ENCODE measurements at places on chromosomes 2 and 18. TPM values are rescaled to one million over a fixed set of nuclear protein-coding genes. Genes with fewer than 3 reads are reported as not detected.

Gene EVX2
- not detected for total RNA-seq

GRCh38 chr18:68178921-68179320, 536.0 kb downstream of the TMX3 start:
- H3K27me3 ChIP-seq = no peaks in the 10 kb centered on the region
- H3K4me1 ChIP-seq = no peaks in the 10 kb centered on the region
- DNase-seq = no peak
- H3K36me3 ChIP-seq = no peaks in the 10 kb centered on the region
- H3K27ac ChIP-seq = no peak overlapping the region

DNA sequence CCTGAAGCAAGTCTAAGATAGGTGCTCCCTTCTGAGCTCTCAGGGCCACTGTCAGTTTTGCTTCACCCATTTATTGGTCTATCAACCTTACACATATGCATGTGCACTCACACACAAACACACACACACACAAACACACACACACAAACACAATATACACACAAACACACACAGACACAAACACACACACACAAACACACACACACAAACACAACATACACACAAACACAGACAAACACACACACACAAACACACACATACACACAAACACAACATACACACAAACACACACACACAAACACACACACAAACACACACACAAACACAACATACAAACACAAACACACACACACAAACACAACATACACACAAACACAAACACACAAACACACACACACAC, 181.6 kb upstream of the KLHL29 start:
- no peak for DNase-seq
- no peak overlapping the region for H3K27ac ChIP-seq
- H3K36me3 ChIP-seq = no peaks in the 10 kb centered on the region
- H3K27me3 ChIP-seq = no peaks in the 10 kb centered on the region

DNA sequence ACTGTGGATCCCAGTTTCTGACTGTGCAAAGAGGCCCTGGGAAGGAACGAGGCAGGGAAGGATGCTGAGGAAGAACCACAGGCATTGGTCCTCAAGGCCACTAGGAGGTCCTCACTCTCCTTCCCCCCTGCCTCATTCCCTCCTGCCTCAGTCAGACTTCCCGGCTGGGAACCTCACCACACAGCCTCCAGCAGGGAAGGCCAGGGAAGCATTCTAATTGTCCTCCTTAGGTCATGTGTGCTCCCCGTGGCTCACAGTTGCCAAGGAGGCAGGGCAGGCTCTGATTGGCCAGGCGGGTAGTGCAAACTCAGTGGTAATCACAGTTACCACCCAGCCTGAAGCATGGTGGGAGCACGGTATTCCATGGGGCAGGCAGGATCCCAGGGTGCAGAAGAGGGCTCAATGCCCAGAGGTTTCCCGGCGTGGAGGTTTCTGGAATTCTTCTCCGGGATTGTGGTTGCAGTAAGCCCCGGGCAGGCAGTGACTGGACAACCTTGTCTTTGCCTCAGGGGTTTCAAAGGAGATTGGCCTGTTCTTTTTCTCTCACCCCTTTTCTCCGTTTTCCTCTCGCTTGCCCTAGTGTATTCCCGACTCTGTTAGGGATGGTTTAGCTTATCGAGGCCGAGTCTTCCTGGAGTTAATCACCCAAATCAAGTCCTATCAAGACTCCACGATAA, 27.1 kb downstream of the FER1L5 start:
- H3K4me3 ChIP-seq = no peak overlapping the region
- H3K4me1 ChIP-seq = no peaks in the 10 kb centered on the region
- no peaks in the 10 kb centered on the region for H3K27me3 ChIP-seq
- no peak overlapping the region for H3K27ac ChIP-seq
- DNase-seq = no peak
- no peaks in the 10 kb centered on the region for H3K36me3 ChIP-seq

DNA sequence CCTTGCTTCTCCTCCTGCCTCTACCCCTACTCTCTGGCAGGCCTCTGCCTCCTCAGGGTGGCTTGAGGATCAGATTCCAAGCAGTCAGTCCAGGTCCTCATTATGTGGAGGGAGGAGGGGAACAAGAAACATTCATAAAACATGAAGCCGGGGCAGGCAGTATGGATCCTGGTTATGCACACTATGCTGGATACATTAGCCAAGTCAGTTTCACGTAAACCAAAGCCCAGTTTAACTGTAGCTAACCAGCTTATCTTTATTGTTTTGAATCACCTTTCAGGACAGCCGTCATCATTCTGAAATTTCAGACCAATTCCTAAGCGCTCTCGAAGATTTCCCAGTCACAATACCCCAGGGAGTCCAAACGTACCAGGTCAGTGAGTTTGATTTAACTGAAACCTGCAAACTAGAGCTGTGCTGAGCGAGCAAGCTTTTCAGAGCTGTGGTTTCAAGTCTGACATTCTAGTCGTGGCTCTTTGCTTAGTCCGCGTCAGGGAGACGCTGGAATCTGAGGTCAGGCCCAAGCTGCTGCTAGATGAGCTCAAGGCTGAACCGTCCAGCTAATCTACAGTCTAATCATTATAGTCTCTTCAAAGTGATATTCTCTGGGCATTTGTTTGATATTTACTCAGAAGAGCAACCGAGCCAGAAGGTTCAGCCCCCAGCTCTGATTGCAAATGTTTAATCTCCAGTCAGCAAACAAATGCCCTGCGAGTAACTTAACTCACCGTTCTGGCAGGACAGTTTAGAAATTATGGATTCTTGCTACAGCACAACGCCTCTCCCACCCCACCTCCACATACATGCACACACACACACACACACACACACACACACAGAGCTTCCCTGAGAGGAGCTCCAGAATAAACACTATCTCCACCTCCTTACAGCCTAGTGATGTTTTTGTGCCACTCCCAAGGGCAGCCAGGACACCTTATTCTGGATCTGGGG, 63.8 kb upstream of the BZW1 start:
- no peak for DNase-seq
- H3K4me1 ChIP-seq = no peaks in the 10 kb centered on the region
- H3K36me3 ChIP-seq = no peaks in the 10 kb centered on the region
- peak overlapping the region; percentile 8 for H3K4me3 ChIP-seq
- H3K27ac ChIP-seq = 0 out of 2 replicates have a peak overlapping the region, but pooled peaks have one; percentile 20

Gene TPRKB
- 38.5 TPM for total RNA-seq

DNA sequence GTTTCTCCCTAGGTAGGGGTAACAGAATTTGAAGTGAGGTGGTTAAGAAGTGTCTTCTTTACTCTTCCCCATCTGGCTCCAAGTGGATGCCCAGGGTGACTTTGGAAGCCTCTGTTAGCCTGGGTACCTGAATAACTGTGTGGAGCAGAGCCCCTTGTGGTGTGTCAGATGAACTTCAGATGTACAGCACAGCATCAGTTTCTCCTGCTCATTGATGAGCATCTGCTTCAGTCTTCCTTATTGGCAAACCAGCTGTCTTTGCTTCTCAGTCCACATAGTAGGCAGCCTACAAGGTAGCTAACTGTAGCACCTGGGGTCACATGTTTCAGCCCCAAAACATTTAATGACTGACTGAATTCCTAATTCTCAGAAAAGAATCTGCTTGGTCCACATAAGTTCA, 56.2 kb upstream of the ATP8B1 start:
- no peaks in the 10 kb centered on the region for H3K36me3 ChIP-seq
- no peaks in the 10 kb centered on the region for H3K4me1 ChIP-seq
- H3K27ac ChIP-seq = no peak overlapping the region

GRCh38 chr18:47817795-47818077, 112.7 kb downstream of the SMAD2 start:
- H3K27me3 ChIP-seq = no peaks in the 10 kb centered on the region
- H3K27ac ChIP-seq = no peak overlapping the region
- H3K36me3 ChIP-seq = no peaks in the 10 kb centered on the region

Gene TRIM43
- total RNA-seq = not detected

GRCh38 chr2:79370976-79371538, 141.8 kb upstream of the CTNNA2 start:
- no peak overlapping the region for H3K27ac ChIP-seq
- no peak overlapping the region for H3K4me3 ChIP-seq
- H3K36me3 ChIP-seq = no peaks in the 10 kb centered on the region
- DNase-seq = no peak

DNA sequence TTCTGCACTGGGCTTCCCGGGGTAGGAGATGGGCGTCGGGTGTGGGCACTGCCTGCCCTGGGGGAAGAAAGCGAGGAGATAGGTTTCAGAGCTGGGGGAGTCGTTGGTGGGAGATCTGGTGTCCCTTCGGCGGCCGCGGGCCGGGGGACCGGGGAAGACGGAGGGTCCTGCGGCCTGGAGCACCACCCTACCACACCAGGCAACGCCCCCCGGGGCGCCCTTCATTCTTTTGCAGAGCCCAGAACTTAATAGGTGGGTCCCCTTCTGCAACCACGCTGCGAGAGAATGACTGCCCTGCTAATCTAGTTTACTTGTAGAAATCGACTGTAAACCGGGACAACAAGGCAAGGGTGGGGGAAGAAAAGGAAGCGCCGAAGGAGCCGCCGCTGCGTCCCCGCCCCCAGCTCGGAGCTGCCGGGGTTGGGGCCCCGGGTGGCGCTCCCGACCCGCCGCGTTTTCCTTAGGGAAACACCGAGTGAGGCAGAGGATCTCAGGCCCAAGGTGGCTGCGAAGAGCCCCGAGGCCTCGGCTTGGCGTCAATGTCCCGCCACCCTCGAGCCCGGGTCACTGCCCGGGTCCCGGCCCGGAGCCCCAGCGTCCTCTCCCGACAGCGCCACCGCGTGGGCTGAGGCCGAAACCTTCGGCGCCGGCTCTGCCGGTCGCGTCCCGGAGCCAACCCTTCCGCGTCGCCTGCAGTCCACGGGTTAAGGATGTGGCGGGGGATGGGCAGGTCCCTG, 5.4 kb upstream of the SATB2 start:
- DNase-seq = no peak
- no peaks in the 10 kb centered on the region for H3K36me3 ChIP-seq
- peaks cover 12% of the 10 kb centered on the region for H3K4me1 ChIP-seq
- peak overlapping the region; percentile 99 for H3K27ac ChIP-seq
- H3K4me3 ChIP-seq = peak overlapping the region; percentile 46
- no peaks in the 10 kb centered on the region for H3K27me3 ChIP-seq

Gene SOS1
- total RNA-seq = 28.7 TPM

Gene LYG1
- total RNA-seq = 0.23 TPM

- DNase-seq = no peak
- H3K27ac ChIP-seq = no peak overlapping the region
- no peaks in the 10 kb centered on the region for H3K36me3 ChIP-seq
- H3K27me3 ChIP-seq = no peaks in the 10 kb centered on the region
- no peak overlapping the region for H3K4me3 ChIP-seq
Measured at GRCh38 chr2:200800458-200800857, 11.3 kb upstream of the BZW1 start.

Gene CD302
- 3.3 TPM for total RNA-seq

DNA sequence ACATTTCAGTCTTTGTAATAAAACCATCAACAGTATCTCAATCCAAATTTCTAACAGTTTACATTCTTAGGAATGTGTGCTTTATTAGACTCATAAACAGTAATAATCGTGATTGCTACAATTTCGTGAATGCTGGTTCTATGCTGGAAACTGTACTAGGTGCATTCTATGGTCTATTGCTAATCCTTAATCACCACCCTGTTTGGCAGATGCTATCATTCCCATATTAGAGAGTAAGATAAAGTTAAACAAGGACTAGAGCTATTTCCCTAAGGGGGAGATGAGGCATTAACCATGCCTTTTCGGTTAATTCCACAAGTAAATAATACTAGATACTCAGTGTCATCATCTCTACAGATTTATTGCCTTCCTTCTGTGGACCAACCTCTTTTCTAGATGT, 244.0 kb downstream of the PAX3 start:
- H3K27ac ChIP-seq = no peak overlapping the region
- peaks cover 2% of the 10 kb centered on the region for H3K27me3 ChIP-seq
- H3K36me3 ChIP-seq = no peaks in the 10 kb centered on the region
- no peak overlapping the region for H3K4me3 ChIP-seq
- H3K4me1 ChIP-seq = no peaks in the 10 kb centered on the region

Gene GPR17
- not detected for total RNA-seq

Gene ASAP2
- 107 TPM for total RNA-seq

Gene B4GALT6
- 36.3 TPM for total RNA-seq

DNA sequence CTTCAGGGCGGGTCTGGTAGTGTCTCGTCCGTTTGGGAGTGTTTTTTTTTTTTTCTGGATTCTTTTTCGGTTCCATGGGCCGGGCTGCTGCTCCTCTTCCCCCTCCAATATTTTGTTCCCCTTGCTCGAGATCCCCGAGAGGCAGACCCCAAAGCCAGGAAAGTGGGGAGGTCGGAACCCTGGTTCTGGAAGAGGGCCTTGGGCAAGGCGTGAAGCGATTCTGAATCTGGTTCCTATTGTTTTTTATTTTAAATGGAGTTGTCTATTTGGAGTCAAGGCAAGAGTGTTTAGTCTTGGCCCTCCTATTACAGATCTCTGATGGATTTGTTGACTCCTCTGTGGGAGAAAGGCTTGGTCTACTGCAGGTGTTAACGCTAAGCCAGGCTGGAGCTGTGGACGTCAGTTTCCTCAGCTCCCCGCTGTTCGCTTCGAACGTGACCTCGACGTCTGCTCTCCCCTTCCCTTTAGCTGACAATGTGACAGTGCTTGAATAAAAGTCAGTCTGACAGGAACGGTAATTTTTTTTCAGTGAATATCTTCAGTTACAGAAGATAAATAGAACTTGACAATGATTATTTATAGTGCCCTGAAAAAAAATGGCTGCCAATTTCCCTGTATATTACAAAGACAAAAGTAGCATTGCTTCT, 683 bp upstream of the DNAJC27 start:
- no peaks in the 10 kb centered on the region for H3K27me3 ChIP-seq
- DNase-seq = no peak
- peaks cover 6% of the 10 kb centered on the region for H3K4me1 ChIP-seq
- H3K36me3 ChIP-seq = no peaks in the 10 kb centered on the region

GRCh38 chr2:72895759-72896281, 8.6 kb downstream of the SPR start:
- H3K4me1 ChIP-seq = no peaks in the 10 kb centered on the region
- no peak overlapping the region for H3K27ac ChIP-seq
- DNase-seq = no peak

GRCh38 chr2:123791684-123792083, 233.4 kb upstream of the CNTNAP5 start:
- no peak overlapping the region for H3K27ac ChIP-seq
- H3K36me3 ChIP-seq = no peaks in the 10 kb centered on the region
- H3K4me1 ChIP-seq = no peaks in the 10 kb centered on the region
- no peak for DNase-seq

Data from Panc1 (cell line).